ENCODE measurements at places on chromosomes 2 and 18. TPM values are rescaled to one million over a fixed set of nuclear protein-coding genes. Genes with fewer than 3 reads are reported as not detected.

DNA sequence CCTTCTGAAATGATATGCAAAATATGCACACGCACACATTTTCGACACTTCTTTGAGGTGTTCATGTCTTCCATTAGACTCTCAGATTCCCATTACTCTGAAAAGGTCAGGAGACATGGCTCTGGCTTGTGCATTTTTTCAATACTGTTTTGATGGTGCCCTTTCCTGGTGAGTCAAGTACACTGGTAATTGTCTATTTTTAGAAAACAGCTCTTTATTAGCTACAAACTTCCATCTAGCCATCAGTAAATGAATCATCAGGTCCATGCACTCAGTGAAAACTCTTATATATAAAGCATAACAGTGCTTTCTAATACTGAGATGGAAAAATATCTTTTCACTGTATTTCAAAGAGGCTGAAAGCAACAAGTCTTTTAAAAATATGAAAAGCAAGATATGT is 194.9 kb downstream of the GALNT1 start:
- peaks cover 4% of the 10 kb centered on the region for H3K27me3 ChIP-seq
- H3K4me1 ChIP-seq, result no peaks in the 10 kb centered on the region
- no peak for DNase-seq
- no peak overlapping the region for H3K27ac ChIP-seq

DNA sequence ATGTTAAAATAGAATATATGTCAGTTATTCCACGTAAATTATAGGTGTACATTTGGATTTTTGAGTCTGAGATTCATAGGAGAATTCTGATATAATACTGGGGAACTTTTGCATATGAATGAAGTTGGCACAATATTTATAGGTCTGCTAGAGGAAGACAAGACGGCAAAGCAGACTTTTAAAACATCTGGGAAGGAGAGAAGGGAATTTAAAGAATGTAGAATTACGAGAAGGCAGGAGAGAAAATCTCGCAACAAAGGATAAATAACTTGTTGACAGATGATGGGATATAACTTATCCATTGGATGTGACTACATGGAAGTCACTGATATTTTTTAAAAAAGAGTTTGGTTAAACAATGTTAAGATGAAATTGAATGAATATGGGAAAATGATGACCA is 615.6 kb downstream of the ERBB4 start:
- H3K27me3 ChIP-seq, result no peaks in the 10 kb centered on the region
- H3K4me3 ChIP-seq, result no peak overlapping the region
- DNase-seq, result no peak
- no peaks in the 10 kb centered on the region for H3K4me1 ChIP-seq
- no peaks in the 10 kb centered on the region for H3K36me3 ChIP-seq
- no peak overlapping the region for H3K27ac ChIP-seq

- H3K36me3 ChIP-seq, result no peaks in the 10 kb centered on the region
- H3K27ac ChIP-seq, result no peak overlapping the region
- no peaks in the 10 kb centered on the region for H3K4me1 ChIP-seq
- no peak overlapping the region for H3K4me3 ChIP-seq
These were observed 171.1 kb upstream of the SKOR2 start for GRCh38 chr18:47422524-47422923.

GRCh38 chr2:44267796-44268648 is 7.3 kb upstream of the SLC3A1 start:
- H3K4me1 ChIP-seq, result no peaks in the 10 kb centered on the region
- H3K4me3 ChIP-seq, result no peak overlapping the region

The POTEI gene
- not detected for total RNA-seq

DNA sequence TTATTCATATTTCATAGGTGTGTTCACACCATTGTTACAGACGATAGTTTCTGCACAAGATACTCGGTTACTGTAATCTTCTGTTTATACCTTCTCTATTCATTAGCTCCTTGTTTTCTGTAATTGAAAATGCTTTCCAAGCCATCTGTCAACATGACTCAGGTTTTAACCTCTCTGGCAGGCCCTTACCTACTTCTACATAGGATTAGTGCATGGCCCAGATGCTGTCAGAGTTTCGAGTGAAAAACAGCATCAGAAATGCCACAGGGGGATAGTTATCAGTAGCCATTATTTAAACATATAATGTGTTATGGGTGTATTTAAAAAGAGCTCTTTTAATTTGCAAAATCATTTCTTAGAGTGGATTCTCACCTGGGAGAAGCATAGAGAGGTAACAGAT is 596.4 kb downstream of the FBXO15 start:
- no peak for DNase-seq
- no peak overlapping the region for H3K27ac ChIP-seq
- H3K4me1 ChIP-seq, result no peaks in the 10 kb centered on the region
- H3K27me3 ChIP-seq, result no peaks in the 10 kb centered on the region
- no peak overlapping the region for H3K4me3 ChIP-seq
- no peaks in the 10 kb centered on the region for H3K36me3 ChIP-seq

DNA sequence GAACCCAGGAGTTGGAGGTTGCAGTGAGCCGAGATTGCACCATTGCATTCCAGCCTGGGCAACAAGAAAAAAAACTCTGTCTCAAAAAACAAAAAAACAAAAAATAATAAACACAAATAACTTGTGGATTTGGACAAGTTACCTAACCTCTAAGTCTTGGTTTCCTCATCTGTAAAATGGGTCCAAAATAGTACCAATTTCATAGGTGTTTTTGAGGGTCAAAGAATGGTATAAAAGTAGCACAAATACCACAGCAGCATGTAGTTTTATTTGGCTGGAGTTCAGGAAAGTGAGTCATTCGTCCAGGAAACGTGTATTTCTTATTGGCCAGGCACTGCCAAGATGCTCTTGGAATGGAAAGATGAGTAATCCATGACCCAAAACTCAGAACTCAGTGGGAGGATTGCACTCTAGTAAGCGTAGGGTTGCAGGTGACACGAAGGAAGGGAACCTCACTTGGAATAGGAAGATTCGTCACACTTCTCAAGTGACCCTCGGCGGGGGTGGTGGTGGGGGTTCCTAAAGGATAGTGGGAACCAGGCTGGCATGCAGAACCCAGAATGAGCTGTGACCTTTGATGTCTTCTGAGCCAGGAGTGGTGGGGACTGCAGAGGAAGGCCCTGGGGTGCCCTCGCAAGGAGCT is 24.4 kb downstream of the GRHL1 start:
- no peaks in the 10 kb centered on the region for H3K27me3 ChIP-seq
- H3K4me1 ChIP-seq, result peaks cover 15% of the 10 kb centered on the region
- no peaks in the 10 kb centered on the region for H3K36me3 ChIP-seq
- DNase-seq, result no peak
- no peak overlapping the region for H3K4me3 ChIP-seq

DNA sequence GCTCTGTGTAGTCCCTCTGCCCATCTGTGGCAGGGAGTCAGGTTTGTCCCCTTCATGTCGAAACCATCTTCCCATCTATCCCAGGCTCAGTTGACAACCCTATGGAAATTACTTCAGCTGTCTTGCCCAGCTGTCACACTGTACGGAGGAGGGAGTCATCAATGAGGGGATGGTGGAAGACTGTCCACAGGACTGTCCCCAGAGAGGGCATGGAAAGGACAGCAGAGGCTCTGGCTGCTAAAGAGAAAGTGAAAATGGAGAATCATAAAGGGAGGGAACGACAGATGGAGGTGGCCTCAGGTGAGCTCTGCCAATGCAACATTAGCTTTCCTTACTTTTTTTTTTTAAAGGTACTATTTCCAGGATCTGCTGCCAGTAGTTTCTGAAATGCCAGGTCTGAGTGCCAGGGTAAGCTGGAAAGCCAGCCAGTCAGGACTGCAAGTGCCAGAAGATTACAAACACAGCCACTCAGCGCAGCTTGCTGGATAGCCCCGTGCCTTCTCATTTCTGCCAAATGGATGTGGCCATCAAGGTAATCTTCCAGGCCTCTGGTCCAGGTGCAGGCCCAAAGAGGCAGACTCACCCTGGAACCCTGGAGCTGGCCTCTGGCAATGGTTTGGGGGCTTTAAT is 192.8 kb downstream of the AGPS start:
- no peaks in the 10 kb centered on the region for H3K4me1 ChIP-seq
- no peak overlapping the region for H3K4me3 ChIP-seq
- DNase-seq, result no peak
- no peak overlapping the region for H3K27ac ChIP-seq

The MAB21L4 gene
- total RNA-seq, result 22.2 TPM

Measured in upper lobe of right lung (tissue), 1 donor.